CD8-positive, alpha-beta memory T cell (primary cell): ENCODE measurements at places on chromosomes 12 and 14.

GRCh38 chr12:103799857-103800771, 40.9 kb downstream of the NT5DC3 start:
- DNase-seq, result no peak

- no peak for DNase-seq
Observed at GRCh38 chr12:85076688-85077430, 40.7 kb downstream of the LRRIQ1 start.

DNA sequence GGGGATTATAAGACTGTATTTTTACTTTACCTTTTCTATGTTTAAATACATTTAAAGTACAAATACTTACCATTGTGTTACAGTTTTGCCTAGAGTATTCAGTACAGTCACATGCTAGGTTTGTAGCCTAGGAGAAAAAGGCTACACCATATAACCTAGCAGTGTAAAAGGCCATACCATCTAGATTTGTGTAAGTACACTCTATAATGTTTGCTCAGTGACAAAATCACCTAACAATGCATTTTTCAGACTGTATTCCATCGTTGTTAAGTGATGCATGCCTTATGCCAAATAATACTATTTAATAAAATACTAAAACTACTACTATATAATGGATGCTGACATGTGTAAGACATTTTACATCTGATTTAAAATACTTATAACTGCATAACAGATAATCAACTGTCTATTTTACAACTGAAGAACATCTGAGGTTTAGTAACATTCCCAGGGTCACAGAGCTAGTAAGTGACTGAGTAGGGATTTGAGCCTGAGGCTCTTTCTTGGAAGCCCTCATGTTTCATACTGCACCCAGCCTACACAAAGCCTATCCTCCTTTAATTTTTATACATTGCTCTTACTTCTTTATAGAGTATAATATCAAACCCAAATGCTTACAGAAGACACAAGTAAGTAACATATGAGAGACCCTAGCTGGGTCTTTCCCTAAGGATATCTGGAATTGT, 296.8 kb downstream of the SYT1 start:
- DNase-seq, result no peak

- no peak for DNase-seq
Observed at GRCh38 chr12:12859690-12860089, 31.7 kb upstream of the GPRC5A start.

GRCh38 chr12:58026897-58027891, 85.8 kb downstream of the ATP23 start:
- no peak for DNase-seq

GRCh38 chr12:128091951-128092382, 175.0 kb upstream of the TMEM132C start:
- no peak for DNase-seq

- no peak for DNase-seq
Observed at GRCh38 chr14:60095781-60096450, 4.2 kb downstream of the PCNX4 start.

DNA sequence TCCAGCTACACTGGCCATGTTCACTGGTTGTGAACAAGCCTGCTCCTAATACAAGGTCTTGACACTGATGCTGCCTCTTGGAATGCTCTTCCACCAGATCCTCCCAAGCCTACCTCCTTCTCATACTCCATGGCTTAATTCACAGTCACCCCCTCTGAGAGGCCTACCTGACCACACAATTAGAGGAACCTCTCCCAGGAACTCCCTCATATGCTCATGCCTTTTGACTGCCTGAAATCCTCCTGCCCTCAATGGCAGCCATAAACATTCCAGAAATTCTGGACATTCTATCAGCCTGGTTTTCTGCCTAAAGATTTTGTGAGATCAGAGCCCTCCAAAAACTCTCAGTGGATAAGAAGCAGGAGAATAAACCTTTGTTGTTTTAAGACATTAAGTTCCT, 340.2 kb downstream of the C12orf75 start:
- no peak for DNase-seq

DNA sequence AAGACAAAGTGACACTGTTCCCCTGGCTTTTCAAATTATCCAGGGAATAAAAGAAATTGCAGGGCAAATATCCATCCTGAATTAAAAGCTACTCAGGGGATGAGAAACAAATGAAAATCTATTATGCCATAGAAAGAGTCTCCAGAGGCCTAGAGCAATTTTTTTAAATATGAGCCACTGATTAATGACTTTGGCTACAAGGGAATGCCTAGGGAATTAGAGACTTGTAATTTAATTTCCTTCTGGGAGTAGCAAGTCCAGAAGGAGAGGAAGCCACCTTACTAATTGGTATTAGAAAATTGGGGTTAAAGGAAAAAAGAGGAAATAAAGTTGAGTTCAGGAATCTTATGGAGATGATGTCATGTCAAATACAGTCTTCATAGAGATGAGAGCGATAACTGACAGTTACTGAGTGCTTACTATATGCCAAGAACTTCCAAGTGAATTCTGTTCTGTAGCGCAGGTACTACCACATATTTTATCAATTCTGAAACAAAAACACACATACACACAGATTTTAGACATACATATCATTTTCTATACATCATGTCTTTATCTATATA, 304.4 kb downstream of the DUSP6 start:
- DNase-seq, result no peak

GRCh38 chr14:78836777-78837176, 666.6 kb downstream of the NRXN3 start:
- DNase-seq, result no peak

DNA sequence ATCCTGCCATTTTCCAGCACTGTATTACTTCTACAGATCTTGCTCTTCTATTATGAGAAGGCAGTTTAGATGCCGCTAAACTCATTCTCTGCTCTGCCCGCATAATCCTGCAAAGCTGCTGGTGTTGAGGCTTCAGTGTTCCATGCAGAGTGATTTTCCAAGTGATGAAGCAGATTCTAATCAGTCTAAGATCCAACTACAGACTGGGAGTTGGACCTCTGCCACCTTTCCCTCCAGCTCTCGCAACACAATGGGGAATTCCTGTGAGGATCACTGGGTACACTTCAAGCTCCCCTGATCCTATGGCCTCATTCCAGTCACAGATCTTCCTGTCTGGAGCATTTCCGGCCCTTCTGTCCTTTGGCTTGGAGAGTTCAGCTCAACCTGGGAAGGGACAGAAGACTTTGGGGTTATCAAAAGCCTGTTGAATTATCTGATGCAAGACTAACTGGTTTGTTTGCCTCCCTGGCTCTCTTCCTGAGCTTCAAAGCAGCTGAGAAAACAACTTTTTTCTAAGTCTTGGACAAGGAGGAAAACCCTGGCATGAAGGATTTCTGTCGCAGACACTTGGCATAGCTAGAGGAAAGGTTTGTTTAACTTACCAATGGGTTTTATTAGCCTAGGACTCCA, 333.9 kb downstream of the ZFP36L1 start:
- DNase-seq, result no peak

GRCh38 chr12:112527082-112527481, 108.3 kb downstream of the PTPN11 start:
- no peak for DNase-seq

- no peak for DNase-seq
Observed at GRCh38 chr12:21539797-21540196, 13.7 kb downstream of the SPX start.

- no peak for DNase-seq
Observed at GRCh38 chr12:33116284-33116683, 219.7 kb upstream of the PKP2 start.

GRCh38 chr12:124172636-124173035, 122.3 kb upstream of the RFLNA start:
- DNase-seq, result no peak

- DNase-seq, result no peak
Observed at GRCh38 chr12:9829982-9830381, 2.7 kb downstream of the KLRF1 start.

DNA sequence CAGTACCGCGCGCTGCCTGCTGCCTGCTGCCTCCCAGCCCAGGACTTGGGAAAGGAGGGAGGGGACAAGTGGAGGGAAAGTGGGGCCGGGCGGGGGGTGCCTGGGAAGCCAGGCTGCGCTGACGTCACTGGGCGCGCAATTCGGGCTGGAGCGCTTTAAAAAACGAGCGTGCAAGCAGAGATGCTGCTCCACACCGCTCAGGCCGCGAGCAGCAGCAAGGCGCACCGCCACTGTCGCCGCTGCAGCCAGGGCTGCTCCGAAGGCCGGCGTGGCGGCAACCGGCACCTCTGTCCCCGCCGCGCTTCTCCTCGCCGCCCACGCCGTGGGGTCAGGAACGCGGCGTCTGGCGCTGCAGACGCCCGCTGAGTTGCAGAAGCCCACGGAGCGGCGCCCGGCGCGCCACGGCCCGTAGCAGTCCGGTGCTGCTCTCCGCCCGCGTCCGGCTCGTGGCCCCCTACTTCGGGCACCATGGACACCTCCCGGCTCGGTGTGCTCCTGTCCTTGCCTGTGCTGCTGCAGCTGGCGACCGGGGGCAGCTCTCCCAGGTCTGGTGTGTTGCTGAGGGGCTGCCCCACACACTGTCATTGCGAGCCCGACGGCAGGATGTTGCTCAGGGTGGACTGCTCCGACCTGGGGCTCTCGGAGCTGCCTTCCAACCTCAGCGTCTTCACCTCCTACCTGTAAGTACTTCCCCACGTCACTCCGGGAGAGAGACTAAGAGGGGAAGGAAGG, at the start of gene LGR5:
LGR5 (plus strand) TSS at position 186 of the 732 bp plus-strand sequence; CDS start at position 469, 283 bp downstream.
- DNase-seq, result no peak
